RWPE2 (cell line): ENCODE measurements at places on chromosomes 2 and 18.

GRCh38 chr2:68251187-68251854 lies 1.0 kb downstream of the PPP3R1 start:
- DNase-seq, result peak; percentile 64

DNA sequence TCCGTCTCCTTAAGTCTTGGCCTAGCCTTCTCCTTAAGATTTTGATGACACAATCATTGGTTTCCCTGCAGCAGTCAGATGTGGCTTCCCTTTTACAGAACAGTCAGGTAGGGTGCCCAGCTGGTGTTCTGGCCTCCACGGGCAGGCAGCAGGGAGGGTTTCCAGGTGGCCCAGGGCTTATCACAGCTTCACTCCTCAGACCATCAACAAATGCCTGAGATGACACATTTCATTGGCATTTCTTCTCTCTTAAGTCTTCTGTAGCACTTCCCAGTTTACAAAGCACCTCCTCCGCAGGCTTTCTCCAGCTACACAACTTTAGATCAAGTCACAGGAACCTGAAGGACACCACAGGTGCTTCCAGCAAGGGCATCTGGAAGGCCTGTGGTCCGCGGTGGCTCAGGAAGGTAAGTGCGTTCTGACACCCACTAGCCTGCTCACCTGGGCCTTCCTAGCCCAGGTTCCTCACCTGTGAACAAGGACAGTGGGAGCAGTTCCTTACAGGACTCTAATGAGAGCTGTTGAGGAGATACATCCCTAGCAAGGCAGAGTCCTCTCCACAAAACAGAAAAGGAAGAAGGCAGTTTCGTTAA lies 37.6 kb downstream of the PTPN18 start:
- DNase-seq, result no peak

DNA sequence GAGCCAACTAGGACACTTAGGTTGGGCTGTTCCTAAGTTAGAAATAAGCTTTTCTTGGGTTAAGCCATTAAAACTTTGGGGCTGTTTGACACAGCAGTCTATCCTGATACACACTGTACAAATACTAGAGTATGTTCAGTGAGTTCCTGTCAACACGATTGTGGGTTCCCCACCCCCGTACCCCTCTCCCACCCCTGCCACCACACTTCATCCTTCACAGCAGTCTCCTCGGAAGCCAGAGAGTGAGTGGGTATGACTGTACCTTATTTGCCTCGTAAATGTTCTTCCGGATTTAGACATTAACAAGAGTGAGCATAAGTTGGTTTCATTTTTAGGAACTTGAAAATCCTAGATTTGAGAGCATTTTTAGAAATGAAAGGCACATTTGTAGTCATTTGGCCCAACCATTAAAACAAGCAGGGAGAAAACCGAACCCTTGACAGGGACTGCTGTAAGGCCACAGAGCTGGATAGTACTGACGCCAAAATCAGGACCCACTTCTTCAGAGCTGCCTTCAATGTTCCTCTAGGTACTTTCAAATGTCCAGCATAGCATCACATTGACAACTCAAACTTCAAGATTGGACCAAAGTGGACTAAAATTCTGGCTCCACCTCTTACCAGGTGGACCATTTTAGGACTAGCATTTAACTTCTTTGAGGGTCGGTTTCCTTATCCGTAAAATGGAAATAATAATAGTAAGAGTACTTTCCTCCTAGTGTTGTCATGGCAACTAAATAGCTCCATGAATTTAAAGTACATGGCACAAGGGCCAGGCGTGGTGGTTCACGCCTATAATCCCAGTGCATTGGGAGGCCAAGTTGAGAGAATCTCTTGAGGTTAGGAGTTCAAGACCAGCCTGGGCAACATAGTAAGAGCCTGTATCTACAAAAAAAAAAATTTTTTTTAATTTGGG lies 166.3 kb upstream of the SERTAD2 start:
- no peak for DNase-seq

DNA sequence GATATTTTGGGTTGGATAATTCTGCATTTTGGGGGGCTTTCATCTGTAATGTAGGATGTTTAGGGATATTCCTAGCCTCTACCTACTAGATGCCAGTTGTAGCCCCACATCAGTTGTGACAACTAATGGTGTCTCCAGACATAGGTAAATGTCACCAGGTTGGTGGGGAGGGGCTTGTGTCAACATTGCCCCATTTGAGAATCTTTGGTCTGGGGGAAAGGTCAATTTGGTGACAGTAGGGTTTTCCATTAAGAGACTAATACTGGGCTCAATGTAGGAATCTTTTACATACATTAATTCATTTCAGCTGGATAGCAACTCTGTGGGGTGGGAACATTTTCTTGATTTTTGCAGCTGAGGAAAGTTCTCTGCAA lies 6.6 kb upstream of the AFTPH start:
- DNase-seq, result no peak

GRCh38 chr2:180572346-180572745 lies 408.1 kb upstream of the UBE2E3 start:
- DNase-seq, result no peak

- DNase-seq, result no peak
Measured at GRCh38 chr18:61470031-61470674, 136.9 kb downstream of the CDH20 start.

GRCh38 chr2:64987001-64987955 lies 1.9 kb upstream of the SLC1A4 start:
- DNase-seq, result no peak

- no peak for DNase-seq
Measured at GRCh38 chr2:109423556-109424359, 190.0 kb downstream of the SEPTIN10 start.

DNA sequence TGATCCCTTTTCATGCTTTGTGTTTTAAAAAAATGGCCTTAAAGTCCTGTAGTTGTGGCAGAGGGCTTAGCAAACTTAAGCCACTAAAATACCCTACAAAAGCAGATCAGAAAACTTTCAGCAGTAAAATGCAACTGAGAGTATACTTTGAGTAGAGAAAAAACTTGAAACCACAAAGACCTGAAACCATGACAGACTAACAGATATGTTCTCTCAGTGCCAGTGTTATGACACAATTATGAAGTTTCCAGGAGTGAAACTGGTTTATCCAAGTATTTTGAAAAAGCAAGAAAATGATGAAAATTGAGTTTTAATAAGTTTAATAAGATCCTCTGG lies 74.5 kb downstream of the SPRED2 start:
- no peak for DNase-seq

- DNase-seq, result no peak
Measured at GRCh38 chr2:171086352-171087290, 74.1 kb downstream of the TLK1 start.

- no peak for DNase-seq
Measured at GRCh38 chr2:188898261-188898660, 75.9 kb upstream of the COL3A1 start.

GRCh38 chr2:232377841-232378734 lies 463 bp upstream of the ALPP start:
- peak; percentile 70 for DNase-seq

- no peak for DNase-seq
Measured at GRCh38 chr18:6661692-6662415, 67.7 kb upstream of the ARHGAP28 start.

DNA sequence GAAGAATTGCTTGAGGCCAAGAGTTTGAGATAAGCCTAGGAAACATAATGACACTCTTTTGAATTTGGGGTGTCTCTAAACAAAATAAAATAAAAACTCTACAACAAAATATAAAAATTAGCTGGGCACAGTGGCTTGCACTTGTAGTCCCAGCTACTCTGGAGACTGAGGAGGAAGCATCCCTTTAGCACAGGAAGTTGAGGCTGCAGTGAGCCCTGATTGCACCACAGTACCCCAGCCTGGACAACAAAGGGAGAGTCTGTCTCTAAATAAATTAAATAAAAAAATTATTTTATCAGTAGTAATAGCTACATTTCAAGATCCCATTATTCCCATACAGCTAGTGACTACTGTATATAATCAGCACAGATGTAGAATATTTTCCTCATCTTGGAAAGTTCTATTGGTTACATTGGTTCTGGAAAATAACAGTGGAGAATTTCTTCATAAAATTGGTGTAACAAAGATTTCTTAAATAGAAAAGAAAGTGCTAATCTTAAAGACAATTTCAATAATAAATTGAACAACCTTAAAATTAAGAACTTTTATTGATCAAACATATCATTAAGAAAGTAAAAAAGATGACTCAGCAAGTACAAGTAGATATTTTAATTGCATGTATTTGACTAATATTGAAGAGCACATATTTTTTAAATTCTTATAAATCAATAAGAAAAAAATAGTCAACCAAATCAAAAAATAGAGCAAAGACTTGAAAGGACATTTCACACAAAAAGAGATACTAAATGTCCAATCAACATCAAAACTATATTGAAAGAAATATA lies 90.4 kb upstream of the KYNU start:
- no peak for DNase-seq

- DNase-seq, result no peak
Measured at GRCh38 chr18:22783245-22783644, 149.9 kb upstream of the RBBP8 start.

DNA sequence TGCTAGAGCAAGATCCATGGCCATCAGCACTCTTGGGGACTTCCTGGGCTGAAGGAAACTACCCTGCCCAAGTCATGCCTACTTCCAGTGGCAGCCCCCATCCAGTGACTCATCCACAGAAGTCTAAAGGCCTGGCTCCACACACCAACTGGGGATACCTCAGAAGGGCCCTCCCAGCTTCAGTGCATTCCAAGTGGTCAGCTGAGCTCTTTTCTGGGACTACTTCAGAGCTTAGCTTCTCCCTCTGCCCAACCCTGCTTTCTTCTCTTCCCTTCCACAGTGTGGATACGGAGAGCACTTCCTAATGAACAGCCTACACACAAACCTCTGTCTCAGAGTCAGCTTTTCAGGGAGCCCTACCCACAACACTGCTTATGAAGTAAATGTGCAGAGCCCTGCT lies 66.5 kb downstream of the CLHC1 start:
- no peak for DNase-seq

DNA sequence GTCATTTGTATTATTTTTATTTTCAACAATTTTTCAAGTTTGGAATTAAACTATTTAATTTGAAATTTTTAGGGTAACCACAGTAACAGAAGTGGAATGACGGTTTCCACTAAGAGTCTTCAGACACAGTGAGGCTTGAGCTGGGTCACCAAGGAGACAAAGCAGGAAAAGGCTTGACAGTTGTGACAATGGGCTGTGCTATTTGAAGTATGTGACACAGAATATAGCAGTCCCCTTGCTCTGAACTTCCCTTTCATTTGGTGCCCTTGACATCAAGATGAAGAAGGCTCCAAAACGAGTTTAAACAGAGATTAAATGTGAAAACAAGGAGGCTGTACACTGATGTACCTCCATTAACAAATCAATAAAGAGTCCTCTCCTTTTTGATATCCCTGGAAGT lies 265.4 kb upstream of the DLGAP1 start:
- no peak for DNase-seq

GRCh38 chr2:125280265-125280664 lies 1255.2 kb downstream of the CNTNAP5 start:
- no peak for DNase-seq

- DNase-seq, result no peak
Measured at GRCh38 chr18:28003451-28003850, 173.5 kb downstream of the CDH2 start.

GRCh38 chr18:32455361-32455760 lies 15.3 kb downstream of the GAREM1 start:
- no peak for DNase-seq
